Gastrocnemius medialis (tissue), 4 donors: ENCODE measurements at places on chromosomes 13 and 19. TPM values are rescaled to one million over a fixed set of nuclear protein-coding genes. Genes with fewer than 3 reads are reported as not detected.

Gene KRTDAP
- total RNA-seq: not detected

GRCh38 chr19:44689290-44690130, 9.4 kb upstream of the CEACAM16 start:
- H3K27ac ChIP-seq: no peak overlapping the region
- H3K4me1 ChIP-seq: peaks cover 5% of the 10 kb centered on the region
- no peak overlapping the region for H3K4me3 ChIP-seq
- DNase-seq: no peak
- no peaks in the 10 kb centered on the region for H3K27me3 ChIP-seq
- no peaks in the 10 kb centered on the region for H3K36me3 ChIP-seq

DNA sequence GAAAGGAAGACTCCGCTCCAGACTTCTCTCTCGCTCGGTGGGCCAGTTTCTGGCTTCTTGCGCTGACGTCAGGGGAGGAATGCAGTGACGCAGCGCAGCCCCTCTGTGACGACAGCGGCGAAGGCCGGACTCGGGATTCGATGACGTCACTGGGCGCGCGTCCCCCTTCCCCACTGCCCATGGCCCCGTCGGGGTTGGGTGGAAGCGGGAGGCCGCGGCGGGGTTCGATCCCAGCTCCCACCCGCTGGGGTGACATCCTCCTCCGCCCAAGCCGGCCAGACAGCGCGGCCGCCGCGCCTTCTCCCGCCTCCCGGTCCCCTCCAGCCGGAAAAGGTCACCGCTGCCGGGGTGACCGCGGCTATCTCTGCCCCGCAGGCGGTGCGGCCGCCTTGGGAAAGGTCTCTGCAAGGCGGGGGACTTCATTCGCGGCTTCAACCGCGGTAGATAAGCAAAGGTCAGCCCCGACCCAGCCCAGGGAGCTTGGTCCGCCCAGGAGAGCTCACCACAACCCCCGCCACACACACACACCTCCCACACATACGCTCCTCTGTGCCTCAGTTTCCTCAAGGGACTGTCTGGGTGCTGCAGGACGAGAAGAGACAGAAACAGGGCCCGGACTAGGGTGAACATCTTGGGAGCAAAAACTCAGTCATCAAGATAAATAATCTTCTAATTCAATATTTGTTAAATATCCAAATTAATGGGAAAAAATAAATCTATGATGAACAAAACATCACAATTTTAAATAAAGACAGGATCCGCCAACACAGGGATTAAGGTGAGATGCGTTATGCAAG, 844 bp upstream of the RFX1 start:
- no peak for DNase-seq
- peak overlapping the region; percentile 100 for H3K27ac ChIP-seq
- H3K4me1 ChIP-seq: peaks cover 33% of the 10 kb centered on the region

DNA sequence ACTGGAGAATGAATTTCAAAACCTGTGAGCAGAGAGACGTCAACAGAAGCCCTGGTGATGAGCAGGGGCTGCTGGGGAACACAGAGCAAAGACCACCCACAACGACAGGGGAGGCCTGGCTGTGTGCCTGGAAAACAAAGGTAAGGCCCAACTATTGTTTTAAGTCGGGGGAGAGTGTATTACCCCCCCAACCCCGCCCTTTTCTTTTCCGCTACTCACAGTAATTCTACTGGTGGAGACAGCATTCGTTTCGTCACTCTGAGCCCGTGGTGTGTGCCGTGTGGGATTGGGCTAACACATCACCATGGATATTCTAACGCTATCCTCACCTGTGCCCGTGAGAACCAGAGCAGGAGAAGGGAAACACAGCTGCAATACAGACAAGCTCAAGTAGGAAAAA, 18.6 kb upstream of the ADPRHL1 start:
- peaks cover 33% of the 10 kb centered on the region for H3K36me3 ChIP-seq
- no peak for DNase-seq
- H3K27ac ChIP-seq: peak overlapping the region; percentile 65
- no peak overlapping the region for H3K4me3 ChIP-seq
- H3K27me3 ChIP-seq: no peaks in the 10 kb centered on the region
- H3K4me1 ChIP-seq: no peaks in the 10 kb centered on the region

DNA sequence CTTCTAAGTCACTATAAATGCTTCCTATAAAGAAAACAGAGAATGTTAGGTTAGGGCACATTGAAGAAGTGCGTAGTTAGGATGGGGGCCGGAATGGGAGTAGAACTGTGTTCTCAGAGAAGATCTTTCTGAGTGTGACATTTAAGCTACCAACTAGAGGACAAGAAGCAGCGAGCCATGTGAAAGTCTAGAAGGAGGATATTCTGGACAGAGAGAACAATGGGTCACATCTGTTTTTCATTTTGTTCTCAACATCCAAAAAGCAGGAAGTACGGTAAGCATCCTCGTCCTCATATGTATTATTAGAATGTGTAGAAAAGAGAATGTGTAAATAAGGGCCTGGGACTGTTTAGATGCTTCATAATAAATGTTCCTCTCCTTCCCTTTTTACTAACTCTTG, 44.5 kb upstream of the PARP4 start:
- no peak for DNase-seq
- H3K4me1 ChIP-seq: no peaks in the 10 kb centered on the region
- no peak overlapping the region for H3K4me3 ChIP-seq
- no peak overlapping the region for H3K27ac ChIP-seq
- no peaks in the 10 kb centered on the region for H3K36me3 ChIP-seq
- H3K27me3 ChIP-seq: no peaks in the 10 kb centered on the region

GRCh38 chr19:10260141-10260584, 8.1 kb downstream of the MRPL4 start:
- no peak overlapping the region for H3K27ac ChIP-seq
- no peak for DNase-seq
- peaks cover 41% of the 10 kb centered on the region for H3K36me3 ChIP-seq
- no peak overlapping the region for H3K4me3 ChIP-seq
- H3K27me3 ChIP-seq: no peaks in the 10 kb centered on the region

DNA sequence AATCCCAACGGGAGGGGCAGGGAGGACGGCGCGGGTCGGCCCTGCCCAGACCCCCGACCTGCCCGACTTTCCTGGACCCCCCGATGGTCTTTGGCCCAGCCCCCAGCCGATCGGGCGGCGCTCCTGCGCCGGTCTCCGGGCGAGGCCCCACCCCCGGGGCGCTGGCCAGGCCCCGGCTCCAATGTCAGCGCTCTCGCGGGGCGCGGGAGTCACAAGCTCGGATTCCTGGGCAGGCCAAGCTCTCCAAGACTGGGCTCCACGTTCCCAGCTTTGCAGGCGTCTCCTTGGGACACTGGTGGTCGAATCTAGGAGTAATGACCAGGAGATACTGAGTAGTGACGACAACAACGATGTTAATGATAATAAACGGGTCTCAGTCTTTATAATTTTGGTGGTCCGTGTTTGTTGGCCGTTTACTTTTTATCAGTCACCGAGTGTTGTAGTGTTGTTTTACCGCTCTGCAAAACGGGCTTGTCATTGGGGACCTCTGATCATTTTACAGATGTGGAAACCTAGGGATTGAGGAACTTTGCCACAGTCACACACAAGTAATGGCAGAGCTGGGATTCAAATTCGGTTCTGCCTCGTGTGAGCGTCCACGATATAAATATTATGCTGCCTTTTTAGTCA, 545 bp downstream of the RAD23A start:
- no peaks in the 10 kb centered on the region for H3K36me3 ChIP-seq
- H3K4me3 ChIP-seq: peak overlapping the region; percentile 65

- no peak overlapping the region for H3K27ac ChIP-seq
- DNase-seq: no peak
- no peaks in the 10 kb centered on the region for H3K4me1 ChIP-seq
- H3K4me3 ChIP-seq: no peak overlapping the region
- no peaks in the 10 kb centered on the region for H3K27me3 ChIP-seq
These were observed 60.1 kb downstream of the RNASEH2B start for GRCh38 chr13:50969691-50970090.
